ENCODE measurements at places on chromosomes 3 and 15.

DNA sequence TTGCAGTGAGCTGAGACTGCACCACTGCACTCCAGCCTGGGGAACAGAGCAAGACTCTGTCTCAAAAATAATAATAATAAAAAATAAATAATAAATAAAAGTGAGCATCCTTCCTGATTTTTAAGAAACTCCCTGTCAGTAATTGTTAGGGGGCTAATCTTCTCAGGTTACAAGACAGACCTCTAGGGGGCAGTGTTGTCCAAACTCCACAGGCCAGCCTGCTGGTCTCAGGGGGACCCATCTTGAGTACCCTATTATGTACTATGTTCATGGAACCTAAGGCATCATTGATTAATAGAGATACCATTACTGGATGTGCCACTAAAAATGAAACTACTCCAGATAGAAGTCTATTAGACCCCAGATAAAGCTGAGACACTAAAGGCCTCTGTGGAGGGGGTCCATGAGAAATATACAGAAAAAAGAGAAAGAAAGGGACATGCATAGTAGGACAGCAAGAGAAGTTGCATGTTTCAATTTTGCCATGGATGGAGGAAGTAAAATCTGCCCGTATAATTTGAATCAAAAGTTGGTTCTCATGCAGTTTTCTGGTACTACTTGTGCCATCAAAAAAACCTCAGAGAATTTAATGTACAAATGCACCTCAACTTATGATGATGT is 85.5 kb upstream of the CDV3 start:
- DNase-seq = no peak

DNA sequence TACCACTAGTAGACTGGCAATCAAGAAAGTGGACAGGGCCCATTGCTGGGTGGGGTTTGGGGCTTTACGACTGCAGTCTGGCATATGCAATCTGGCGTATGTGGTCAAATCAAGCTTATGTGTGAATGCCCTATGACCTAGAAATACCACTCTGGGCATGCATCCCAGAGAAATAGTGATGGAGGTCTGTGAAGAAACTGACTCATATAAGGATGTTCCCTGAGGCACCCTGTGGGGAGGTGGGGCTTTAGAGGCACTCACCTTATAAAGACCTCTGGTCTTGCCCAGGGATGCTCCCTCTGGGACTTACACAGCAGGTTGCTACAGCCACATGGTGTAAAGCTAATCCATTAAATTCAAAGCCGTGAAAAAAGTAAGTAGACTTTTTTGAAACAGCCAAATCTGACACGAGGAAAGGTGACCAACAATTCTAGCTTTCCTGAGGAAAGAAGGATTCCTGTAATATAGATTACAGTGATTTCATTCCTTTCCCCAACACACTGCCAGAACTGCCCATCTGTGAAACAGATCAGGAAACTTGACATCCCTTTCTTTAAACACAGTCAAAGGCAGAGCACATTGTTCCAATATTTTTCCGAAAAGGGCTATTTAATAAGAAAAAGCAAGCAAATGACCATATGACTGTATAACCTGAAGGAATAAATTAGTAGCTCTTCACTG is 13.6 kb downstream of the RARRES1 start:
- DNase-seq = no peak

DNA sequence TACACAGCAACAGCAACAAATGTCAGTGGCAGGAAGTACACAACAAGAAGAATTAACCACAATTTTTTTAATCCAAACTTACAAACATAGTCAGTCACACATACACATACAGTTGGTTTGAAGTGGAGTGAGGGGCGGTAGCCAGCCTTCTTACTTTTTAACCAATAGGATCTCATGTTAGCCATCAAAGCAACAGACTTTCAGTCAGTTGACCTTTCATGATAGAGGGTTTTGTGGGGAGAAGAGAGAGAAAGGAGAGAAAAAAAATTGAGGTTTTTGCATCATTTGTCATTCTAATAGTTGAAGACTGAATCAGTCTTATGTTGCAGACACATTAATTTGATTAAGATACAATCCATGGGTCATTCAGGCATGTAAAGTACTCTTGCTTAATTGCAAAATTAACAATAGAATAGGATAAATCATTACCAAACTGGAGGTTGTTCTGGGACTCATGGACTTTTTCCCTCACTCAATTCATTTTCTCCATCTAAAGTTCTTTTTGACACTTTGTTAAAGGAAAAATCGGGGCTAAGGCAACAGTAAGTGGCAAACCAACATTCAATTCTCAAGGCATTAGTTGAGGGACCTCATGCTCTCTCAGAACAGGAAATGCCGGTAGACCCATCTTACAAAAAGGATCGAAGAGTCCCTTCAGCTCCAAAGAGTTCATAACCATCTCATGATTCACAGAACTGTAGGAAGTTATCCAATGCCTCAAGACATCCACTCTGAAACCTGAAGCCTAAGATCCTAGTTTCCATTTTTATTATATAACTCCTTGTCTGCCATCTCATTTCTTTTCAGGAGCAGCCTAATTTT is 159.5 kb upstream of the LPP start:
- DNase-seq = no peak

GRCh38 chr3:63910891-63911290 is 1.3 kb downstream of the SCAANT1 start:
- DNase-seq = no peak

GRCh38 chr3:15405448-15406050 is 21.8 kb downstream of the METTL6 start:
- peak; percentile 27 for DNase-seq

Measured in 8988T (cell line).